ENCODE measurements at places on chromosomes 3 and 15.

GRCh38 chr3:194067949-194068362 lies 68.0 kb upstream of the HES1 start:
- no peak for DNase-seq

DNA sequence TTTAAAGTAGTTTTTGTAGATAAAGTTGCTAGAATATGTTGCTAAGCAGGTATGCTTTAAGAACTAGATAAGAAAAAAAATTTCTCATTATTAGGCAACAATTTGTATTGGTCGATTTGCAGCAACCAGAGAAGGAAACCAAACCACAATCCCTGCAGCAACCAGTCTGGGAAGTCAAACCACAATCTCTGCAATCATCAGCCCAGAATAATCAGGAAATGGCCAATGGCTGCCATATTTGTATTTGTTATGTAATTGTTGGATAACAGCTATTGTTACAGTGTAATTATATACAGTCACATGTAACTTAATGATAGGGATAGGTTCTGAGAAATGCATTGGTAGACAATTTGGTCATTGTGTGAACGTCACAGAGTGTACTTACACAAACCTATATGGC lies 23.6 kb downstream of the STXBP5L start:
- no peak for DNase-seq

GRCh38 chr3:85304360-85304964 lies 345.7 kb downstream of the CADM2 start:
- DNase-seq = no peak

GRCh38 chr3:99504258-99504657 lies 134.1 kb upstream of the COL8A1 start:
- DNase-seq = no peak

- DNase-seq = no peak
Observed at GRCh38 chr3:39408493-39409372, 2.2 kb downstream of the RPSA start.

- no peak for DNase-seq
Observed at GRCh38 chr3:95459706-95460105, 1354.7 kb upstream of the EPHA6 start.

GRCh38 chr15:80210611-80211573 lies 41.1 kb downstream of the CTXND1 start:
- no peak for DNase-seq

Data from brain pericyte (primary cell).